ENCODE measurements at places on chromosomes 16 and 17.

- DNase-seq = no peak
These were observed 217.3 kb downstream of the NTN1 start for GRCh38 chr17:9238340-9239245.

DNA sequence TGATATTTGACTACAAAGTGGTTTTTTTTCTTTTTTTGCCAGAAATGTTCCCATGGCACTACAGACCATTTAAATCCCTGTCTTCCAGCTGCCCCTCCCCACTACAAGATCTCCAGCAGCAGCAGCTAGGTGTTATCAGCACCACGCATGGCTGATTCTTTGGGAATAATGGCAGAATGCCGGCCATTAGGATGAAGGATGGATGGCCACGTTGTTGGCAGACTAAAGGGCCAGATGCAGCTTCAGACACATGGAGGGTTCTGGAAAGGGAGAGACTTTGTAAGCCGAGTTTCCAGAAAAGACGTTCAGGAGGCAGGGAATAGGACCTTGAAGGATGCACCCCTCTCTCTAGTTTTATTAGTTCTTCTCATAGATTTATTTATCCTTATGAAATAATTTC is 10.3 kb upstream of the MED9 start:
- no peak for DNase-seq

DNA sequence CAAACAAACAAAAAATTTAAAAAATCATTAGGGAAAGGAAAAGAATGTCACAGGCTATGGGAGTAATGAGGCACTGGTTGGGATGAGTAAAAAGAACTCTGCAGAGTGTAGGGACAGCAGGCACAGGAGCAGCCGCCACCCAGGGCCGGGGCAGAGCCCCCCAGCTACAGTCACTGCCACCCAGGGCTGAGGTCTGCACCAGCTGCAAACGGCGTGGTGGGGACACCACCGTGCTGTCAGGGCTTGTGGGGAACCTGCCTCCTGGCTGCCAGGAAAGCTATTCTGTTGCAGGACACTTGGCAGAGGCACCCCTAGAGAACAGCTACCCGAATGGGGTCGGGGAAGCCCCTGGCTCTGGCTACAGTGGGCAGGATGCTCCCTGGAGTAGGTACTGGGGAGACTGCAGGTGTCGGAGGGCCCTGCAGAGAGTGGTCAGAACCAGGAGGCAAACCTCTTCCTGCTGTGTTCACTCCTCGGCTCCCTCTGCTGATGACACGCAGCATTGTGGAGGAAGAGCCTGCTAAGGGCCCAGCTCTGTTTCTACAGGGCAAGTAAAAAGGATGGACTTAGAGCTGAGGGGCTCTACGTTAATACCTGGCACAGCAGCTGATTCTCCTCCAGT is 32.3 kb upstream of the CAPN15 start:
- DNase-seq = no peak

- DNase-seq = peak; percentile 43
These were observed 9.0 kb downstream of the TMEM98 start for GRCh38 chr17:32936894-32937500.

- DNase-seq = no peak
These were observed 4.3 kb upstream of the SLFN11 start for GRCh38 chr17:35377706-35378105.

DNA sequence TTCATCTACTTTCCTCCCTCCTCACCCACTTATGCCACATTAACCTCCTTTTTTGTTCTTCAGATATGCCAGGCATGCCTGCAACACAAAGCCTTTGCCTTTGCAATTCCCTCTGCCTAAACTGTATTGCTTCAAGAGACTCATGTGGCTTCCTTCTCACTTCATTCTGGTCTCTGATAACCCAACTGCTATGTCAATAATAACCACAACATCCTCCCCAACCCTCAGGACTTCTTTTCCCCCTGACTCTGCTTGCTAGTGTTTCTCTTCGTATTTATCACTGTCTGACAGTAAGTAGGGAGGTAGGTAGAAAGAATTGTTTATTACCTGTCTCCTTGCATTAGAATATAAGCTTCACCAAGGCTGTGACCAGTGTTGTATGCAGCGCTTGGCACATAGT is 22.4 kb downstream of the RBL2 start:
- no peak for DNase-seq

- no peak for DNase-seq
These were observed 87.2 kb upstream of the SMURF2 start for GRCh38 chr17:64749306-64749705.

- DNase-seq = no peak
These were observed 9.4 kb upstream of the MAP2K6 start for GRCh38 chr17:69405096-69405495.
